ENCODE measurements at places on chromosomes 1 and 21.

GRCh38 chr1:149885339-149886120 is 13.8 kb upstream of the BOLA1 start:
- DNase-seq = peak; percentile 45

GRCh38 chr1:3038113-3038551 is 16.9 kb downstream of the ACTRT2 start:
- no peak for DNase-seq

GRCh38 chr1:183272390-183272848 is 86.4 kb downstream of the LAMC2 start:
- DNase-seq = no peak

- DNase-seq = no peak
These were observed 149.2 kb upstream of the JUN start for GRCh38 chr1:58932859-58933598.

DNA sequence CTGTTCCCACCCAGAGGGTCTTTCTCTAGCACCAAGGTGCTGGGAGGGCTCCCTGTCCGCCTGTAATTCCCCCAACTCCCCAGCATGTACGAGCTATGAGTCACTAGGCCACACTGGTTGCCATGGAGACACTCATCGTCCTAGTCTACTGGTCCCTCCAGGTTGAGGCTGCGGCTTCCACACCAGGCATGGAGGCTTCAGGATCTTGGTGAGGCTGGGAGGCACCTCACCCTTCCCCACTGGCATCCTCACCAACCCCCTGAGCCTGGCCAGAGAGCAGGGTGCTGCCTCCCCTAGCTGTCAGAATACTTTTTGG is 75.6 kb upstream of the KAZN start:
- no peak for DNase-seq

DNA sequence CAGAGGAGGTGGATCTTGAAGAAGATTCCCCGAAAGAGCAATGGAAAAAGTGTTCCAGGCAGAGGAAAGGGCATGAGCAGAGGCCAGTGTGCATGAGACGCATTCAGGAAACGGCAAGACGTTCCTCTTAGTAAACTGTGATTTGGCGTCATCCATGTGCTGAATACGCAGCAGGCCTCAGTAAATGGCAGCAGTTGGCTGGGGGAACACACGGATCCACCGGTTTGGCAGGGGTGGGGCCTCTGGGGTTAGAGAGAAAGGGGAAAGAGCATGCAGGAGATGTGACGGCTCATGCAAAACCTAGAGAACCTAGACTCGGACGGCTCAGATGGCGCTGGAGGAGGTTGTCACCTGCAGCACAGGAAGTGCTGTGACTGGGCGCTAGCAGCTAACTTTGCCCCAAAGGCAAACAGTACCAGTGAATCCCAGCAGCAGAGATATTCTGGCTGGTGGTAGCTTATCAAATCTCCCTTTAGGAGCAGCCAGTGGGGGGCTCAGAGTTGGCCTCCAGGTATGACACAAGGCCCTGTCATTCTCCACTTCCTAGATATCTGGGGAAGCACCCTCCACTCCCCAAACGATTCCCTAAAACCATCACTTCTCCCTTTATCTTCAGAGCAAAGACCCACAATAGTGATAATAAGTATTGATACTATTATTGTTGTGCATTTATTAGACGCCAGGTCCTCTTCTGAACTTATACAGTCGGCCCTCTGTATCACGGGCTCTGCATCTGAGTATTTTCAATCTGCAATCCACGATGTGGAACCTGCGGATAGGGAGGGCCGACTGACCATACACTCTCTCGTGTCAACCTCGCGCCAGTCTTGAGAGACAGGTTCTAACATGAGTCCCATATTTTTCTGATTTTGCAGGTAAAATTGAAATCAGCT is 7.6 kb downstream of the LAPTM5 start:
- DNase-seq = peak; percentile 61

- DNase-seq = no peak
These were observed 165.8 kb upstream of the EDN2 start for GRCh38 chr1:41650028-41650880.

DNA sequence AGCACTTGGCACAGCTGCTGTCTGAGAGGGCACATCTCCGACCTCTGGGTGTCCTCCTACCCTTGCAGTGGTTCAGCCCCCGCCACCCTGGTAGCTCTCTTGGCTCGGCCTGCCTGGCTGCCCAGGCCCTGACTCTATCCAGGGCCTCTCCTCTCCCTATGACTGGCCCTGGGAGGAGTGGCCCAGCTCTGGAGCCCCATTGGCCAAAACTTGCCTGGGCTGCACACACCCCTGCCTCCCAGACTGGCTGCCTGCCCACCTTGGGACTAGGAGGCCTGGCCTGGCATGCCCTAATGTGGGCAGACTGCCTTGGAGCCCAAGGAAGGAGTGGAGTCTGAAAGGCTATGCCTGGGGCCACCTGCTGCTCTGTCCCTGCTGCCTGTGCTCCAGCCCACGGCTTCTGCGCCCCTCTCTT is 33.6 kb downstream of the ACOT11 start:
- DNase-seq = no peak

- no peak for DNase-seq
These were observed 55.0 kb upstream of the GCLM start for GRCh38 chr1:93964096-93964776.

GRCh38 chr21:25733859-25734653 is 648 bp downstream of the ATP5PF start:
- DNase-seq = no peak

GRCh38 chr1:61951731-61952580 is 209.7 kb downstream of the PATJ start:
- DNase-seq = no peak

- no peak for DNase-seq
These were observed 151.7 kb downstream of the SEC16B start for GRCh38 chr1:177817937-177818875.

GRCh38 chr21:28522014-28522799 is 470.5 kb downstream of the LTN1 start:
- DNase-seq = no peak

DNA sequence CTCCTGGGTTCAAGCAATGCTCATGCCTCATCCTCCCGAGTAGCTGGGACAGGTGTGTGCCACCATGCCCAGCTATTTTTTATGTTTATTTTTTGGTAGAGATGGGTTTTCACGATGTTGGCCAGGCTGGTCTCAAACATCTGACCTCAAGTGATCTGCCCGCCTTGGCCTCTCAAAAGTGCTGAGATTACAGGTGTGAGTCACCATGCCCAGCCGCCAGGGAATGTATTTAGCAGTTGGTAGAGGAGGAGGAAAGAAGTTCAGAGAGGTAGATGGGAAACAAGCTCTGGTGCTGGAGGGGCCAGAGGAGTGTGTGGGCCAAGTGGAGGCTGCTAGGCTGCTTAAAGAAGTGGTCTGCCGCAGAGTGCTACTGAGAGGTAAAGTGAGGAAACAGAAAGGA is 6.0 kb downstream of the DOP1B start:
- no peak for DNase-seq

DNA sequence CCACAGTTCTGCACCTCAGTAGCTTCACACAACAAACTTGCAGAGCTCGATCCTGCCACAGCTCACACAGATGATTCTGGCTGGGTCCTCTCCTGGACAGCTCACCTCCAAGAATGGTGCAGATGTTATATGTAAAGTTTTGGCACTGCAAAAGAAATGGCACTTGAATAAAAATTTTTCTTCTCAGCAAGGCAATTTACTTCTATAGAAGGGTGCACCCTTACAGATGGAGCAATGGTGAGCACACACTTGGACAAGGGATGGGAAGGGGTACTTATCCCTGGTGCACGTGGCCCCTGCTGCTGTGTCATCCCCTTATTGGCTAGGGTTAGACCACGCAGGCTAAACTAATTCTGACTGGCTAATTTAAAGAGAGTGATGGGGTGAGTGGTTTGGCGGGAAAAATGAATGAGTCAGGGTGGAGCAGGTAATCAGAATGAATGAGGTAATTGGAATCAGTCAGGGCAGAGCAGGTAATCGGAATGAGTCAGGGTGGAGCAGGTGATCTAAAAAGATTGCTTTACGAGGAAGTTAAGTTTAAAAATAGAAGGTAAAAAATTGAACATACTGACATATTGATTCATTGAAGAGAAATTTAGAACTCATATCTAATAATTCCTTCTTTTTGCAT is 12.0 kb upstream of the AADACL3 start:
- DNase-seq = no peak

DNA sequence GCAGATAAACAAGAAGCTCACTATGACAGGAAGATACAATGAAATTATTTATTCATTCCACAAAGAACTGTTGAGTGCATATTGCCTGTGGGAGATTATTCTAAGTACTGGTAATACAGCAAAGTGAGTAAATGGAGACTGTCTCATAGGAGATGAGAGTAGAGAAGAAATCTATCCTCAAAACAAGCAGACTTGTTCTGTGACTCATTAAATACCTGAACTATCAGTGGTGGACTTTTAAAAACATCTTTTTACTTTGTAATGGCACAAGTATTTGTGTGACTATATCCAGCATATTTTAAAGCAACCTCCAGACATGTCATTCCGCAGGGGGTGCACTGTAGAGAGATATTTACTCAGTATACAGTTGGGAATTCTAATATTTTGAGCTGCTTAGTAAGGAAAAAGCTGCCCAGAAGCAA is 259.2 kb downstream of the FMN2 start:
- DNase-seq = no peak

DNA sequence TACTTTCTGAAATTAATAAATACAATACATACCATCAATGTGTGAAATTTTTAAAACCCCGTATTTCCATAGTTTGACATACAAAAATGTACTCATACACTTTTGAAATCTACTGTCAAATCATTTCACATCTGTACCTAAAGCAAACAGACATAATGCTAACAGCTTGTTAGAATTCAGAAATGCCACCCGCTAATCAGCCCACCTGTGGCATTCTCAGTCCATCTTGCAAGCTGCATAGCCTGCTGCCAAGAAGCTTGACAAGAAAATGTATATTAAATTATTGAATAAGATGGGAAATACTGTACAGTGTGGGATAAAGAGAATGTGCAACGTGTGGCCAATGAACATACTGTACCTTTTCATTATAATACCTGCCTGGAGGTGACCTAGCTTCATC is 55.1 kb downstream of the ZBTB18 start:
- no peak for DNase-seq

All from activated effector memory CD4-positive, alpha-beta T cell treated with Interleukin-2 at 50 U/mL for 16 hours (primary cell).